ENCODE measurements at places on chromosomes 16 and 17.

DNA sequence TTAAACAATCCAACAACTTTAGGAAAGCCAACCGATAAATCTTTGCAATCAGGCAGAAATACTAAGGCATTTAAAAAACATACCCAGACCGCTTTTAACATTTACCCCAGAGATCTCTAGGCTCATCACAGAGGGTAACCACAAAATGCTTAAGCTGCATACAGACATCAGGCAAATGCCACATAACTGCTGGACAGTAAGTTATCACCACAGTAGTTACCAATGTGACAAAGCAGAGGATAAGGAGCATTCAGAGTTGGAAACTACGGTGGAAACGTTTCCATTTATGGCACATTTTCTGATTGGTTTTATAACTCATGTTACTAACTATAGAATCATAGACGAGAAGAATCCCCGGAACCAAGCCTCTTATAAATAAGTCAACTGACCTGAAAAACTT lies 77.5 kb downstream of the KANSL1 start:
- DNase-seq = no peak

GRCh38 chr17:45332989-45333701 lies 16.3 kb upstream of the MAP3K14 start:
- DNase-seq = no peak

- no peak for DNase-seq
These were observed 11.8 kb upstream of the TEKT1 start for GRCh38 chr17:6843241-6843880.

GRCh38 chr17:45987706-45988105 lies 11.3 kb upstream of the STH start:
- DNase-seq = no peak

- no peak for DNase-seq
These were observed 486.5 kb downstream of the CDH13 start for GRCh38 chr16:83113317-83113716.

DNA sequence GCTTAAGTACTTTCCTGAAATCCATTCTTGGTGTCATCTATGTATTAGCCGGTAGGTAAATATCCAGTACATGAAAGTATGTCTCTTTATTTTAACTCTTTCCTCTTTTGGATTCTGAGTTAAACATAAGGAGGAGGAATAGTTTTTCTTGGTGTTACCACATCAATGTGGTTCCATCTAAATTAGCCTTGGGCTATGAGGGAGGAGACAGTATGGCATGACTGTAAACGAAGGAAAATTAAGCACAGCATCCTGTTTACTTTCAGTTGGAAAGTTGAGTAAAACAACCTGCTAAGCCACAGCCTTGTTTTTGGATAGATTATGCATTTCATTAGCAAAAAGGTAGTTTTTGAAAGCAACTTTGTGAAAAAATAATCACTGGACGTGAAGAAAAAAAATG lies 693.0 kb upstream of the SOX9 start:
- DNase-seq = no peak
